Cardiac fibroblast (primary cell): ENCODE measurements at places on chromosomes 1 and 21.

GRCh38 chr1:38101037-38101785 lies 54.6 kb upstream of the POU3F1 start:
- DNase-seq, result no peak

- no peak for DNase-seq
Measured at GRCh38 chr1:3847081-3847480, 9.9 kb downstream of the CEP104 start.

DNA sequence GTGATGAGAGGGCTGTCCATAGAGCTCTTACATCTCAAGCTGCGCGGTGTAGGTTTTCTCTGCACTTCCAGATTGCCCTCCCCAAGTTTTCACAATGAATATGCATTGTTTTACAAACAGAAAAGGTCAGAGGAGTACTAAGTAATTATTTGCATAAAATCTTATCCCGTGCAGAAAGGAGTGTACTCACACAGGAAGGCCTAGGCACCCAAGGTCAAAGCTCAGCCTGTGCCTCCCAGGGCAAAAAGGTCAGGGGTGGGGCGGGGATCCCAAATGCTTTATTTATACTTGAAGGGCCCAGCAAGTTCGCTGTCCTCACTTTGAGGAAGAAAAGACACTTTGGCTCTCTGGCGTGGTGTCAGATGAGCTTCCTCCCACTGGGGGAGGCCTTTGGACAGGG lies 10.3 kb upstream of the KCNE1 start:
- DNase-seq, result no peak

GRCh38 chr1:235635938-235636662 lies 13.5 kb downstream of the GNG4 start:
- DNase-seq, result no peak

DNA sequence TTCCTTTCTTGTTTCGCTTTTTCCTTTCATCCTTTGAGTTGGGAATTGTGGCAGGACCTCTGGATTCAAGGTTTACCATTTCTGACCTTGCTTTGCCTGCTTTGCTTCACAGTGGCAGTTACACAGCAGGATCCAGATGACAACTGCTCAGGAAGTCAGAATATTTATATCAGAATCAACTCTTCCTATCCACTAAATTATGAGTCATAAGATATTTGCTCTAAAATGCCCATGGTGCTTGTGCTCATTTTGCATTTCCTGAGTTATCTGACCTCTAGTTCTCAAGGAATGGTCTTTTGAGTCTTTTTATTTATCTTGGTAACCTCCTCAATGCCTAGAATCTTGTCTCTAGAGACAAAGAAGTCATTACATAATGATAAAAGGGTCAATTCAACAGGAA lies 290.8 kb downstream of the LRRC7 start:
- DNase-seq, result peak; percentile 2

DNA sequence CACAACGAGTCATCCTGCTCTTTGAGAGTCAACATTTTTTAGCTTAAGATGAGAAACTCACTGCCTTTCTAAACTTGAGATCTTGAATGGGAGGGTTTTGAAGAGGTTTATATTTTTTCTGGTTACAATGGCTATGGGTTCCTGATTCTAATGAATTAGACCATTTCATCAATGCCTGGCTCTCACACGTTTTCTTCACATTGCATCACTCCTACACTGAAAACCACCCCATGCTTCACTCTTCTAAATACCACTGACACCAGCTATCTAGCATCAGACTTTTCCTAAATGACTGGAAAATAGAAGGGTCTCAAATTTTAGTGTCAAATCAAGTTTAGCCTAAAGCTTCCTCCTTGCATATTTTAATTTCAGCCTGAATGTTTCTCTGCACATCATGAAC lies 606.1 kb upstream of the USP24 start:
- DNase-seq, result no peak

DNA sequence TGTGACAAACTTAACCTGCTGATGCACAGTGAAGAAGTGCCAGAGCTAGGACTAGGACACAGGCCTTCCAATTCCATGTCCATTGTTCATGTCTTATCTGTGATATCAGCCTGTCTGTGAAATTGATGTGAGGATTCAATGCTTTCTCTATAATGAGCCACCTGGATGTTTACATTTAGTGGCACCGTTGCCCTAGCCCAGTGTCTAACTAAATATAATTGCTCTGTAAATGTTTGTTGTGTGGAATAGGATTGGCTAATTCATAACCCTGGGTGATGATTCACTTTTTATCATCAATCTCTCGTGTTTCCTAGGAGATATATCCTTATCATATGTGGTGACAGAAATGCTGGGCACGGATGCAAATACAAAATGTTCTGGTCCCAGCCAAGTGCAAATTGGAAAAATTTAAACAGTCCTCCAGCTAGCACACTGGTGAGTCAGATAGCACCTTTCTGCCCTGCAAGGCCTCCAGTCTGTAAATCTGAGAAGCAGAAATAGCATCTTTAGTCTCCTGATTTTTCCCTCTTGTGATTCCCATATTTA lies 46.9 kb upstream of the GNG12 start:
- DNase-seq, result peak; percentile 89

GRCh38 chr1:69363236-69363635 lies 204.5 kb upstream of the LRRC7 start:
- DNase-seq, result no peak

- DNase-seq, result no peak
Measured at GRCh38 chr1:234687011-234687410, 77.0 kb upstream of the IRF2BP2 start.

DNA sequence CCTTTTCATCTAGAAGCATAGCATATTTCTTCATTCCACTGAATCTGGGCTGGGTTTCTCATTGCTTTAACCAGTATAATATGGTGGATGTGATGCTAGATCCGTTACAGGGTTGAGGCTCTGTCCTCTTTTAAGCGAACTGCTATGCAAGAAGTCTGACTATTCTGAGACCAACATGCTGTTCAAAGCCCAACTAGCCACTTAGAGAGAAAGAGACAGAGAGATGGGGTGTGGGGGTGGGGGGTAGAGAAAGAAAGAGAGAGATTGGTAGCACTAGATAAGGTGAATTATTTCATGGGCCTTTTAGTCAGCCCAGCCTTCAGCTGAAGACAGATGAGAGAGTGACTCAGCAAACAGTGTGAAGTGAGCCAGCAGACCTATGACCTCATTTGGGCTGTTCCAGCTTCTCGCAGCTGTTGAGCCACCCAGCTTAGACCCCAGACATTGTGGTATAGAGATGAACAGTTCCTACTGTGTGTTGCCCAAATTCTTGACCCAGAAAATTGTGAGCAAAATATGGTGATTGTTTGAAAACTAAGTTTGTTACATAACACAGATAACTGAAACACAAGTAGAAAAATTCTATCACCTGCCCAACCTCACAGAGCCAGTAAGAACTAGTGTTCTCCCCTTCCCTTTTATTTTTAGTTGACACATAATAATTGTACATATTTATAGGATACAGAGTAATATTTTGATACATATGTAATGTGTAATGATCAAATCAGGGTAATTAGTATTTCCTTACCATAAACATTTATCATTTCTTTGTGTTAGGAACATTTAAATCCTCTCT lies 40.7 kb upstream of the PRKACB start:
- peak; percentile 83 for DNase-seq

GRCh38 chr1:119379117-119379516 lies 10.5 kb downstream of the HAO2 start:
- no peak for DNase-seq

GRCh38 chr1:226530591-226530990 lies 18.0 kb upstream of the STUM start:
- DNase-seq, result no peak

DNA sequence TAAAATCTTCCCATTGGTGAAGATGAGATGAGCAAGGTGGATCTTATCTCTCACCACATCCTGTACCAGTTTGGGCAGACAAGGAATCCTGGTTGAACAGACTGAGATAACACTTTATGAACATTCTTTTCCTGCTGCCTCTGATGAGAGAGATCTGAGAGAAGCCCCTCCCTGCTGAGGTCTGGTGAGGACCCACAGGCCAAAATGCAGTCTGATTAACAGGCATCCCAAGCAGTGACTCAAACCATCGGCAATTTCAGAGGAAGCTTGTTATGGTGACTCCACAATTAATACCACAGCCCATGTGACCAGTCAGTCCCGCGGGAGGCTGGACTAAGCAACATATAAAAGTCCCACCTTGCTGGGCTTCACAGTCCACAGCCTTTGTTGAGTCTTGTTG lies at the start of gene PRR9:
Gene PRR9, plus strand, starts transcription at position 373 of the 400 bp plus-strand sequence. CDS start 561 bp downstream, outside the sequence.
- no peak for DNase-seq

- DNase-seq, result peak; percentile 26
Measured at GRCh38 chr1:219323426-219323825, 149.7 kb downstream of the LYPLAL1 start.

GRCh38 chr1:230772457-230773395 lies 25.5 kb downstream of the CAPN9 start:
- peak; percentile 78 for DNase-seq

GRCh38 chr1:2406451-2407041 lies 5.8 kb downstream of the PEX10 start:
- no peak for DNase-seq

DNA sequence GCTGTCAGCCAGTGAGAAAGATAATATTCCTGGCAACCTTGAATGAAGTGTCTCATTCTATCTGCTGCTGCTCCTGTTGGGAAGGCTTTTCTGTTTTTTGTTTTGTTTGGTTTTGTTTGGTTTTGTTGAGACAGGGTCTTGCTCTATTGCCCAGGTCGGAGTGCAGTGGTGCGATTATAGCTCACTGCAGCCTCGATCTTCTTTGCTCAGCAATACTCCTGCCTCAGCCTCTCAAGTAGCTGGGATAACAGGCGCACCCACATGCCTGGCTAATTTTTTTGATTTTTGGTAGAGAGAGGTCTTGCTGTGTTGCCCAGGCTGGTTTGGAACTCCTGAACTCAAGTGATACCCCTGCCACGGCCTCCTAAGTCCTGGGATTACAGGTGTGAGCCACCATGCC lies 37.6 kb downstream of the BTG3 start:
- no peak for DNase-seq

- no peak for DNase-seq
Measured at GRCh38 chr1:179587336-179587735, 4.3 kb upstream of the TDRD5 start.

DNA sequence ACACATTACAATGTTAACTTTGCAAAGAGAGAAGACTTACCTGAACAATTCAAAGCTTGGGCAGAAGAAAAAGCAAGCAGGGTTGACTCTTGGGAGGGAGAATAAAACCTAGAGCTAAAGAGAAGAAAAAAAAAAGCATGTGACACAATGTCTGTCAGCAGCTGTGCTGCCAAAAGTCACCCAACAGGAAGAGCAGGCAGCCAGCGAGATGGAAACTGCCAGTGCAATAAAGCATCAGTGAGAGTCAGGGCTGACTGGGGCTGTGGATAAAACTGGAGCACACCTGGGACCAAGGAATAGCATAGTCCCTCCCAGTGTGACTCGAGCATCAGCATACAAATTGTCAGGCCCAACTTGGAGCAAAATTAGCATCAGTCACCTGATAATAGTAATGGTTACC lies 65.0 kb upstream of the SLC22A15 start:
- DNase-seq, result no peak

- DNase-seq, result no peak
Measured at GRCh38 chr1:34975771-34976170, 9.4 kb downstream of the TMEM35B start.
